Heart left ventricle (tissue), 16 donors: ENCODE measurements at places on chromosomes 6 and 20. TPM values are rescaled to one million over a fixed set of nuclear protein-coding genes. Genes with fewer than 3 reads are reported as not detected.

DNA sequence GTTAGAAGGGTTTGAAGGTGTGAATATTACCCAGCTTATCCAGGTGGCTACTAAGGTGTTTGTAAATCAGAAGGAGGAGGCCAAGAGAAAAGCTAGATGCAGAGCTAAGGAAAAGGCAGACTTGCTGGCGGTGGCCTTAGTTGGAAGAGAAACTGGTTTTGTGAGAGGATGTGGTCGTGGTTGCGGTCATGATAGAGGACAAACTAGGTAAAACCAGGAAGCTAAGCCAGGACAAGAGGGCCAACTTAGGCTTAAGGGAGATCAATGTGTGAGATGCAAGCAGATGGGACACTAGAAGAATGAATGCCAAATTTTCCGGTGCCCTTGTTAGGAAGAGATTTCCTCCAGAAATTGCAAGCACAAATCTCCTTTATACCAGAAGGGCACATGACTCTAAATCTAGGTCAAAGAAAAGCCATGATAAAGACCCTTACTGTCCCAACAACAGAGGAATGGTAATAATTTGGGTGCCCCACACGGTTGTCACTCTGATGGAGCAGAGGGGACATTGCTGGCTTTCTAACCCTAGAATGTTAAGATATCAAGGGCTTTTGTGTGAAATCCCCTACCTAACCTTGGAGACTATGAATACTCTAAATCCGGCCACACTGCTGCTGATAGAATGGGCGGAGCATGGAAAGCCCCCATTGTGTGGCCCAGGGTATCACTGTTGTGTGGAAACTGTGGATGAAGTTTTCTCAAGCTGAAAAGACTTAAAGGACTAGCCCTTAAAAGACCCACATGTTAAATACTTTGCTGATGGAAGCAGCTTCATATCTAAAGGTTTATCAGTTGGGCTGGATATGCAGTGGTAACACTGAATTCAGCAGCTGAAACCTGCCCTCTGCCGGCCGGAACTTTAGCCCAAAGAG, 7.8 kb downstream of the IL22RA2 start:
- H3K27me3 ChIP-seq, result no peaks in the 10 kb centered on the region
- H3K4me1 ChIP-seq, result no peaks in the 10 kb centered on the region
- no peak for DNase-seq
- no peak overlapping the region for H3K4me3 ChIP-seq
- H3K27ac ChIP-seq, result no peak overlapping the region

- H3K4me1 ChIP-seq, result no peaks in the 10 kb centered on the region
- peaks cover 23% of the 10 kb centered on the region for H3K36me3 ChIP-seq
- H3K4me3 ChIP-seq, result no peak overlapping the region
- H3K27ac ChIP-seq, result no peak overlapping the region
- DNase-seq, result no peak
- no peaks in the 10 kb centered on the region for H3K27me3 ChIP-seq
Observed at GRCh38 chr20:38950254-38950653, 11.9 kb upstream of the DHX35 start.

GRCh38 chr6:148497257-148497656, 154.6 kb downstream of the SASH1 start:
- no peaks in the 10 kb centered on the region for H3K27me3 ChIP-seq
- H3K27ac ChIP-seq, result no peak overlapping the region
- H3K4me3 ChIP-seq, result no peak overlapping the region
- H3K36me3 ChIP-seq, result no peaks in the 10 kb centered on the region
- H3K4me1 ChIP-seq, result peaks cover 17% of the 10 kb centered on the region

DNA sequence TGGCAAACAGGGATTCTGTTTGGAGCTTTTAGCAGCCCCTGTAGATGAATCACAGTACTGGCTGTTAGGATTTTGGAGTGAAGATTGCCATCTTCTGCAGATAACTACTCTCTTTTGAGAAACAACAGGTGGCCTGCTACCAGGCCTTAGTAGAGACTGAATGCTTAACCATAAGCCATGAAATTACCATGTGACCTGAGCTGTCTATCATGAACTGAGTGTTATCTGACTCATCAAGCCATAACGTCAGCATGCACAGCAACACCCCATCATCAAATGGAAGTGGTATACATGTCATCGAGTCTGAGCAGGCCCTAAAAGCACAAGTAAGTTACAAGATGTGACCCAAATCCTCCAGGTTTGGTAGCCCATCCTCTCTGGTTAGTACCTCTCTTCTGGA, 132.6 kb downstream of the GPR63 start:
- no peaks in the 10 kb centered on the region for H3K27me3 ChIP-seq
- DNase-seq, result no peak
- no peak overlapping the region for H3K4me3 ChIP-seq
- no peak overlapping the region for H3K27ac ChIP-seq

GRCh38 chr20:37506152-37506725, 14.8 kb upstream of the NNAT start:
- no peaks in the 10 kb centered on the region for H3K27me3 ChIP-seq
- H3K36me3 ChIP-seq, result peaks cover 31% of the 10 kb centered on the region
- peaks cover 28% of the 10 kb centered on the region for H3K4me1 ChIP-seq
- H3K4me3 ChIP-seq, result no peak overlapping the region

DNA sequence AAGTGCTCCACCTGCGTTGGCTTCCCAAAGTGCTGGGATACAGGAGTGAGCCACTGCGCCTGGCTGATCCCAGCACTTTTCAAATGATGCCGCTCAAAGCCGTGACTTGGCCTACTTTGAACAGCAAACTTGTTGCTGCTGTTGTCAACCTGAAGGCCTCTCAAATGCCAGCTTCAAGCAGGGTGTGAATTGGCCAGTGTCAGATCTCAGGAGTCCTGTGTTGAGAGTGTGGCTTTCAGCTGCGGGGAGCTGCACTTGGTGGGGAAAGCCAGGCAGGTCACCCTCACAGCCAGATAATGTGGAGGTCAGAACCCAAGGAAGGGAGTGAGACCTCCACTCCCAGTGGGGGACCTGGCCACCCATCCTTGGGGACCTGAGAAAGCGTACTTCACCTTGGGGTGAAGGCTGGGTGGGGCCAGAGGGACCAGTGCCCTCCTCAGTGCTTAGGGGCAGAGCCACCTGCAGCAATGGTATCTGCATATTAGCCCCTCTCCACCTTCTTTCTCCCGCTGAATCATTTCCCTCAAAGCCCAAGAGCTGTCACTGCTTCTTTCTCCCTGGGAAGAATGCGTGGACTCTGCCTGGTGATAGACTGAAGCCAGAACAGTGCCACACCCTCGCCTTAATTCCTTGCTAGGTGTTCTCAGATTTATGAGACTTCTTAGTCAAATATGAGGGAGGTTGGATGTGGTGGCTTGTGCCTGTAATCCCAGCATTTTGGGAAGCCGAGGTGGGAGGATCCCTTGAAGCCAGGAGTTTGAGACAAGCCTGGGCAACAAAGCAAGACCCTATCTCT, 19.1 kb upstream of the PANK2 start:
- H3K36me3 ChIP-seq, result no peaks in the 10 kb centered on the region
- H3K4me1 ChIP-seq, result peaks cover 6% of the 10 kb centered on the region

GRCh38 chr6:93749191-93749590, 329.8 kb upstream of the EPHA7 start:
- H3K36me3 ChIP-seq, result no peaks in the 10 kb centered on the region
- no peak overlapping the region for H3K27ac ChIP-seq
- H3K27me3 ChIP-seq, result no peaks in the 10 kb centered on the region
- H3K4me3 ChIP-seq, result no peak overlapping the region

DNA sequence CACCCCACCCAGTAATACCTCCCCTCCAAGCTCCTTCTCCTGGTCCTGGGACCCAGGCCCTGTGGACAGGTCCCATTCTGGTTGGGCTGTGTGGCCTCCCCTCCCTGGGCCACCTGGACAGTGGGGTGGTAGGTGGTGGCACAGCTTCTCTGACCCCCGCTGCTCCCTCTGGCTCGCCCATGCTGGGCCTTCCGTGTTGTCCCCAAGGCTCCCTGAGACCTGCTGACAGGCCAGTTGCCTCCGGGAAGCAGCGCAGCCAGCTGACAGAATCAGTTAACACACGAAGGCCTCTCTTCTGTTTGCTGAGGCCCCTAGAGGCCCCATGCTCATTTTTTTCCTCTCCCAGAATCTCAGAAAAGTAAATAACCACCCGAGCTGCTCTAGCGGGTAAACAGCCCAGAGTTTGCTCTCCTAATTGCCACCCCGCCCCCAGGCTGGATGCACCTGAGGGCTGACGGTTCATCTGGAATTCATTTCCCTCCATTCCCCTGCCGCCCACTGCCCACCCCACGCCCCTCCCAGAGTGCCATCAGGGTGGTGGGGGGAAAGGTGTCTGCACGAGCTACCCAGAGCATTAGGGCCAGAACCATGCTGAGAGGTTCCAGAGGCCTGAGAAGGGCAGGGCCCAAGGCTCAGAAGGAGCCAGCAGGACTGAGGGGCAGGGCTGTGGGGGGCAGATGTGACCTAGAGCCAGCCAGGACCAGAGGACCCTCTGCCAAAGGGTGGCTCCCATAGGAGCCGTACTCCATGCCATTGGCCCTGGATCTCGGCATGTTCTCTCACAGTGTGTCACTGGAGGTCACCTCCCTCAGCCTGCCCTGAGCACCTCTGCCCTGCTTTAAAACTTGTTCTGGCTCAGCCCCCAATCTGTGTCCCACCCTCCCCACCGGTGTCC, 157.5 kb downstream of the GRM4 start:
- no peak for DNase-seq
- no peaks in the 10 kb centered on the region for H3K36me3 ChIP-seq
- no peak overlapping the region for H3K4me3 ChIP-seq
- no peaks in the 10 kb centered on the region for H3K4me1 ChIP-seq

- H3K27me3 ChIP-seq, result peaks cover 54% of the 10 kb centered on the region
- DNase-seq, result no peak
- peaks cover 4% of the 10 kb centered on the region for H3K4me1 ChIP-seq
- H3K36me3 ChIP-seq, result no peaks in the 10 kb centered on the region
- H3K4me3 ChIP-seq, result no peak overlapping the region
- H3K27ac ChIP-seq, result no peak overlapping the region
Observed at GRCh38 chr20:58224974-58225373, 3.5 kb downstream of the ANKRD60 start.

DNA sequence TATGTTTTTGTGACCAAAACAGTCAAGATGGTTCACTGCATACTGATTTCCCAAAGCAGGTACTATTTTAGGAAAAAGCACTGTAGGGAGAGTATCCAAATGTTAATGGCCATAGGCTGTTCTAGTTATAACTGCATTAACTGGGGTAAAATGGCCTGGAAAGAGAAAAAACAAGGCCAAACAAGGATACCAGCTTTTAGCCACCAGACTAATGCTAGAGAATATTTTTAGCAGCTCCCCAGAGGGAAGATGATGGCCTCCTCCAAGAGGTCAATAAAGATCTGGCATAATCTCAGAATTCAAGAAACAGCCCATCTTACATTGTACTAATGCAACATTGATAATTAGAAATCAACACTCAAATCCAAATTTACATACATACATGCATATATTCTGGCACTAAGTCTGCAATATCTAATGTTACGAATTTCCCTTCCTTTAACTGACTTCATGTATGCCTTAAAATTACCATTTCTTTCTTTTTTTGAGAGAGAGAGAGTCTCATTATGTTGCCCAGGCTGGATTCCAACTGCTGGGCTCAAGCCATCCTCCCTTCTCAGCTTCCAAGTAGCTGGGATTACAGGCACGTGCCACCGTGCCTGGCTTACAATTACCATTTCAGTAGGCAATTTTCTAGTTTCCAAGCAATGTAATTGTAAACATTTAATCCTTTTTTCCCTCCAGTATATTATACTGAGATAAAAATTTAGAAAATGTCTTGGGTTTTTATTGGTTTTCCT, 9.3 kb downstream of the COX7A2 start:
- no peak for DNase-seq
- no peak overlapping the region for H3K4me3 ChIP-seq
- H3K27me3 ChIP-seq, result no peaks in the 10 kb centered on the region
- H3K27ac ChIP-seq, result no peak overlapping the region
- H3K36me3 ChIP-seq, result peaks cover 25% of the 10 kb centered on the region

GRCh38 chr6:127952176-127952575, 51.3 kb upstream of the THEMIS start:
- no peak overlapping the region for H3K4me3 ChIP-seq
- H3K36me3 ChIP-seq, result no peaks in the 10 kb centered on the region
- no peak overlapping the region for H3K27ac ChIP-seq

DNA sequence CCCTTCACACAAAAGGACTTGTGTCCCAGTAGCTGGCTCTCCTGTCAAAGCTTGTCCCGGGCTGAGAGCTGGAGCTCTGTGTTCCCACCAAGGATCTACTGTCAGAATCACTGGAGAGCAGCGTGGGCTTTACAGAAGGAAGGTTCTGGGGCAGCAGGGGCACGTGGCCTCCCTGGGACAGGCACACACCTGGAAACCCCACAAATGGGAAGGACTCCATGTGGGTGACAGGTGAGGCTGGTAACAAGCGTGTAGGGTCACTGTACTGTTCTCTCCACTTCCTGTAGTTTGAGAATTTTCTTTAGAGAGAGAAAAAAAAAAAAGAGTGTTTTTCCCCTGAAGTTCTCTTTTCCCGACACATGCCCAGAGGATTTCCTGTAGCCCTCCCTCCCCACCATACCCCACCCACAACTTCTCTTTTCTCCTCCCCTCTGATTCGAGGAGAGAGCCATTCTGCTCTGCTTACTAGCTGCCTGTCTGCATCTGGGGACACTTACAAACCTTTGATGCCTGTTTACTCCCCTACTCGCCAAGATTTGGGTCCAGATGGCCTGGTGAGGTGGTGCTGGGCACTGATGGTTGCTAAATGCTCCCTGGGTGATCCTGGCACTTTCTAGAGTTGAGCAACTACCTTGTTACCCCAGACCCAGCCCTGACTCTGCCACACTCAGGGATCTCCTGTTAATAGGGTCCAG, 84.1 kb upstream of the SIRPA start:
- peak; percentile 38 for DNase-seq
- H3K4me1 ChIP-seq, result peaks cover 35% of the 10 kb centered on the region
- H3K27ac ChIP-seq, result peak overlapping the region; percentile 76
- no peak overlapping the region for H3K4me3 ChIP-seq

- H3K36me3 ChIP-seq, result no peaks in the 10 kb centered on the region
- no peaks in the 10 kb centered on the region for H3K4me1 ChIP-seq
- no peaks in the 10 kb centered on the region for H3K27me3 ChIP-seq
- no peak overlapping the region for H3K27ac ChIP-seq
- no peak for DNase-seq
Observed at GRCh38 chr20:704726-705125, 29.1 kb upstream of the SCRT2 start.

DNA sequence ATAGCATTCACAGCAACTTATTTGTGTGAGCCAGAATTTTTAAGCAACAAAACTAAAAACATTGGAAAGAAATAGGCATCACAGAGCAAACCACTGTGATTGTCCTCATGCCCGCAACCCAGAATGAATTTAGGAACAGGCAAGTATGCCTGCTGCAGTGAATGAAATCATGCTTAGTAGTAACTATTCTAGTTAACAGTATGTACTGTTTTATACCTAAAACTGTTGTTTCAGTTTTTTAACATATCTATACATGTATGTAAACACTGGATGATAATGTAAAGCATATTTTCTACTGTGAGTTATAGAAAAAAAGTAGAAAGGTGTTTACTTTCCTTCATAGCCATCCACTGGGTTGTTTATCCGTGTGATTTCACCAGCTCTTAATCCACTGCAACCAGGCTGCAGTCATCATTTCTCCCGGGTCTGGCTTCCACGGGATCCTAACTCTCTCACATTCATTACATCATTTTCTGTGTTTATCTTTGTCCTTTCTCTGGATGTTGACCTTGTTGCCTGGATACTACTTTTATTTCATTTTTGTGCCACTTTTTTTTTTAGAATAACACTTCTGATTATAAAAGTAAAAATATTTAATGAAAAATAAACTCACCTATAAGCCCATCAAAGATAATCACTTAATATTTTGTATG, 3.6 kb upstream of the ARFGEF3 start:
- no peaks in the 10 kb centered on the region for H3K4me1 ChIP-seq
- H3K27me3 ChIP-seq, result peaks cover 12% of the 10 kb centered on the region
- no peak overlapping the region for H3K4me3 ChIP-seq
- no peaks in the 10 kb centered on the region for H3K36me3 ChIP-seq
- DNase-seq, result no peak
- H3K27ac ChIP-seq, result no peak overlapping the region

Gene INSM1
- not detected for total RNA-seq

Gene CST9L
- not detected for total RNA-seq
